ENCODE measurements at places on chromosomes 16 and 17.

DNA sequence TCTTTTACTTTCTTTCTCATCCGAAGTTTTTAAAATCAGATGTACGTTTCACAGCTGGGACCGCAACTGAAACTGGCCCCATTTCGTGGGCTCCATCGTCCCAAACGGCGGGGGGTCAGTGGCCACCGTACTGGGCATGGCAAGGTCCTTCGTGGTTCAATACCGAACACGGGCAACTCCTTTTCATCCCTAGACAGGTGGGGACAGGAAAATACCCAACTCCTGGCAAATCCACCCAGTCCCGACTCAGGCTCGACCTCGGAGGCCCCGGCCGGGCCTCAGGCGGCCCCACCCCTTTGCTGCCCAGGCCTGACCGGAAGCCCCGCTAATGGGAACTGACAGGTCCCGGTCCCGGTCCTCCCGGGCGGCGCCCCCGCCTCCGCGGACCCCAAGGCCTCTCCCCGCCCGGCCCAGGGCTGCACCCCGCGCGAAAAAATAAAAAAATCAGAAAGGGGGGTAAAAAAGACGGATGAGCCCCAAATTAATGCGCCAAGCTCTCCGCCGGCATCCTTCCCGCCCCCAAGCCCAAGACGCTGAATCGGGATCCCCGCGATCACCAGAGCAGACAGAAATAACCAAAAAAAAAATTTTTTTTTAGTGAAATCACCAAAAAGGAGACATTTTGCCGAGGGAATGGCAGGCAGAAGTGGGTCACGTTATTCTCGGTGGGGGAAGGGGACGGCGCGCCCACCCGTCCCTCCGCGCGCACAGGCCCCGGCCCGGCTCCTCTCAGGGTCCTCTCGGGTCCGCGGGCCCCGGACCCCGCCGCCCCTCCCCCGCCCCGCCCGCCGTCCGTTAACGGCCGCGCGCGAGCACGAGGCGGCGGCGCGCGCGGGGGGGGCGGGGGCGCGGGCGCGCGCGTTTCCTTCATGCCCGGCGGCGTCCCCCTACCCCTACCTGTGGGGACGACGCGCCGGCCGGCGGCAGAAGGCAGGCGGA is 562 bp downstream of the ZC3H7A start:
- DNase-seq: peak; percentile 85

- no peak for DNase-seq
Observed at GRCh38 chr16:53031323-53031942, 21.3 kb downstream of the CHD9NB start.

DNA sequence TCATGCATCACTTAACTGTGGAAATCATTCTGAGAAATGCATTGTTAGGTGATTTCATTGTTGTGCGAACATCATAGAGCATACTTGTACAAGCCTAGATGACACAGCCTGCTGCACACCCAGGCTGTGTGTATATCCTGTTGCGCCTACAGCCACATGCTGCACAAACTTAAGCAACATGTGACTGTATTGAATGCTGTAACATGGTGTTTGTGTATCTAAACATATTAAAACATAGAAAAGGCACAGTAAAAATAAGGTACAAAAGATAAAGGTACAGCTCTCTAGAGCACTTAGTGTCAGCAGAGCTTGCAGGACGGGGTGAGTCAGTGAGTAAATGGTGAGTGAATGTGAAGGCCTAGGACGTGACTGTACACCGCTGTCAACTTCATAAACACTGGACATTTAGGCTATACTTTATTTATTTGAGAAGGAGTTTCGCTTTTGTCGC is 11.9 kb downstream of the FOXK2 start:
- no peak for DNase-seq

DNA sequence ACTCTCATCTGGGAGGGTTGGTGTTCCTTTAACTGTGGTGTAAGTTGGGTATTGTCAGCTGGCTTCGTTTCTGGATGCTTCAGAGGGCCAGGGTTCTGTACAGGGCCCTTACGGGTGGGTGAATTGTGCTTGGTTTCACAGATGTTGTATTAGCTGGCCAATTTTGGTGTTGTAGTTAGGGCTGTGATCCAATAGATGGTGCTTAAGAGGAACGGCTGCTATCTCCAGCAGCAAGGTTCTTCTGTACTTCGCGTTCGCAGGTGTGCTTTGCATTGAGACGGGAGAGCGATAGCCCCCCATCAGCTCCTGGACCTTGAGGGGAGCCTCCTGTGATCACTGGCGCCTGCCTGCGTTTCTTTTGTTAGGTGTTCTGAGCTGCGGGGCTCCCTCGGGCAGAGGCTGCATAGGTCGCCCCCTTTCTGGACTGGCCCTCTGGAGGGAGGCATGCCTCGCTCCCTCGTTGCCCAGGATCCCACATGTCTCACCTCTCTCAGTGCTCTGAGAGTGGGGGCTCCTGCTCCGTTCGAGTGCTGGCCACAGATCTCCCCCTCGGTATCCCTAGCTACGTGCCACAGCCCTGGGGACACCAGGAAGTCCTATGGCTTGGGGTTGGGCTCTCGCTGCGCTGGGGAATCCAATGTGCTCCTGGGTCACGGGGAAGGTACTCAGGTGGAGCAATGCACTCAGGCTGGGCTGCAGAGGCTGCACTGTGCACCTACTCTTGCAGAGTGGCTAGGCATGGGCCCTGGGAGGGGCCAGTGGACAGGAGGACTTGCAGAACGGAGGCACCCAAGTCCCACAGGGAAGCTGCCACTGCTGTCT is 837 bp upstream of the PRDM7 start:
- no peak for DNase-seq

GRCh38 chr17:46013502-46014165 is 14.6 kb downstream of the STH start:
- DNase-seq: no peak

Data from upper lobe of right lung (tissue), 1 donor.